ENCODE measurements at places on chromosomes 3 and 15.

DNA sequence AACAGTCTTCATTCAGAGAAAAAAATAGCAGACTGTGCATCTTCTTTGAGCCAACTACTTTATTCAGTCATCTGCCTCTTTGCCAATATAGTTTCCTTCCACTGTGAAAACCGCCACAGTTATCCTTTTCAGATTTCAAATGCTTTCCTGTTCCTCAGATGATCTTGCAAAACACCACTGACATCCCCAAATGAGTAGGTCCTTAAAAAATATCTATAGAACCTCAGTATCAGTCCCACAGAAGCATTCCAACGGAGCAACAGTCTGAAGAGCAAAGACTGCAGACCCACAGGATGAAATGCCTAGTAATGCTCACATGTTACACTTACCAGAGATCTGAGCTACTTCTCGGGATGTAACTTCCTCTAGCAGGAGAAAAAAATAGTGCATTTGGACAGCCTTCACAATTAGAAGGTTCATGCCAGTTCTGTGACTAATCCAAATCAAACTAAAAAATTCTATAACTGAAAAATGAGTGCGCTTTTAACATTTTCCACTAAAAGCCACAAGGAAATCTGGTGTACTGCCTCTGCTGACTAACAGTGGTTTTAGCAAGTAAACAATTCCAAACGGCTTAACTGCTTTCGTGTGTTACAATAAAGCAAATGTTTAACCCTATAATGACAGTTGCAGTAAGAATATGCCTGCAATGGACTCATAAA is at the start of gene ANKRD28:
ANKRD28 (minus strand) TSS at position 338 of the 662 bp plus-strand sequence. CDS start 1,458 bp downstream, outside the sequence.
- peak; percentile 90 for DNase-seq

DNA sequence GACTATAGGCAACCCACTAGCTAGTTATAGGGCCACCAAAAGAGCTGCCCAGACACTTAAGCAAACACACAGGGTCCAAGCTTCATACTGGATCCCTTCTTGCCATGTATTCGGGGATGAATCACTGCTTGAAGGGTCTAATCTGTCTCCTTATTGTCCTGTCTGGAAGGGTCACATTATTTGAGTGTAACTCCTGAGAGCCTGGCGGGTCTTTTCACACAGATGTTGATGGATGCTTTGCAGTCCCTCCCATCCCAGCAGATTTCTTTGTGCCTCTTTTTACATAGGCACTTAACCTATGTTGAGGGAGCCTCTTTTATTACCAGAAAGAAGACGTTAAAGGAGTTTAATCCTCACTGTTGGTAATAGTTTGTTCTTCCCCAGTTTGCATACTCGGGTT is 56.6 kb downstream of the BBX start:
- no peak for DNase-seq

- no peak for DNase-seq
Measured at GRCh38 chr15:94272251-94272898, 41.0 kb downstream of the MCTP2 start.

GRCh38 chr3:175029828-175030227 is 170.7 kb downstream of the NAALADL2 start:
- no peak for DNase-seq

DNA sequence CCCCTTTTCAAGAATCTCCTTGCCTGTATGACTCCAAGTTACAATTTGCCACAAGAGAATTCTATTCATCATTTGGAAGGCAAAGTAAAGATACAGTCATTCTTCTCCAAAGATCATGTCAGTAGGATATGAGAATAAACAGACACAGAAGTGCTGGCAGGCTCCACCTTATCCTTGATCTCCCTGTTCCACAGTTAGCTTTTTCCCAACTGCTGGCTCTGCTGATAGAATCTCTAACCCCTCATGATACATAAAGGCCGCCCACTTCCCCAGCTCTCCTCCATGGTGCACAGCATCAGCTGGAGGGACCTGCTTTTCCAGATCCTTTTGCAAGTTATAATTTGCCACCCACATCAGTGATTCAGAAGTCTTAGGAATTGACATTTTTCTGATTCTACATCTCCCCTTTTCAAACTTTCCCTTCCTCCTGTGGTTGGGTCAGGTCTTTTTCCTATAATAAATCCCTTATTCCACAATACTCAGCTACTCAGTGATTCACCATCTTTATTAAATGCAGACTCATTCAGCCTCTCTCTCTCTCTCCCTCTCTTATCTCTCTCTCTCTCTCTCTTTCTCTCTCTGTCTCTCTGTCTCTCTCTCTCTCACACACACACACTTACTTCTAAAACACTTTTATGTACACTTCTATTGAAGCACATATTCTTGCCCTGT is 465.4 kb downstream of the GBE1 start:
- no peak for DNase-seq

DNA sequence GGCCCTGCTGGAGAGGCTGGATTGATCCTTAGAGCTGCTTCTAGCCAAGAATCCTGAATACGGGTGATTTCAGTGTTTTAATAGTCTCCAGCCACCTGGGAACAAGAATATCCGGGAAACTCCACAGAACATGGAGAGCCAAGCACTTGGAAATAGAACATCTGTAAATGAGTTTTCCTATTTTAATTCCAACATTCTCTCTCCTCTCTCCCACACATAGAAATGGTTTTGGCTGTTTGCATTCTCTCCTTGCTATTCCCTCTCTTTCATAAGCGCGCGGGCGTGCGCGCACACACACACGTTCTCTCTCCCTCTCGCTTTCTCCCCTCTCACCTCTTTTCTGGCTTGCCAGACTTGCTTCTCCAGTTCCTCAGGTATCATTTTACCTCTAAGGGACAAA is 50.6 kb downstream of the GADL1 start:
- no peak for DNase-seq

DNA sequence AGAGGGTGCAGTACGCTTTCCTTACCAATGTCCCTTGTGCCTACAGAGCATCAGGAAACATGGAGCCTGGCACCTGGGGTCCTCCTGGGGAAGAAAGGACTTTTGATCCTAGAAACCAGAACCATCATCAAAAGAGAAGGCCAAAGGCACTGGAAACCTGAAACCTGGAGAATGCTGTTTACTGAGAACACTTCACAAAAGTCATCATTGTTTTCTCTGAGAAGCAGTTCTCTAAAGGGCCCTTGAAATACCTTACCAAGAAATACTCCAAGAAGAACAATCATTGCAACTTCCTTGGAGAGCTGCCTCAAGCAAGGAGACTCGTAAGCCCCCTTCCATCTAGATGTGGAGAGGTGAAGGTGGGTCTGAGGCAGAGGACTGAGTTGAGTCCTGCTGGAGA is 66.0 kb downstream of the TLE3 start:
- DNase-seq: no peak

- peak; percentile 39 for DNase-seq
Measured at GRCh38 chr3:94647131-94647530, 584.3 kb downstream of the NSUN3 start.

DNA sequence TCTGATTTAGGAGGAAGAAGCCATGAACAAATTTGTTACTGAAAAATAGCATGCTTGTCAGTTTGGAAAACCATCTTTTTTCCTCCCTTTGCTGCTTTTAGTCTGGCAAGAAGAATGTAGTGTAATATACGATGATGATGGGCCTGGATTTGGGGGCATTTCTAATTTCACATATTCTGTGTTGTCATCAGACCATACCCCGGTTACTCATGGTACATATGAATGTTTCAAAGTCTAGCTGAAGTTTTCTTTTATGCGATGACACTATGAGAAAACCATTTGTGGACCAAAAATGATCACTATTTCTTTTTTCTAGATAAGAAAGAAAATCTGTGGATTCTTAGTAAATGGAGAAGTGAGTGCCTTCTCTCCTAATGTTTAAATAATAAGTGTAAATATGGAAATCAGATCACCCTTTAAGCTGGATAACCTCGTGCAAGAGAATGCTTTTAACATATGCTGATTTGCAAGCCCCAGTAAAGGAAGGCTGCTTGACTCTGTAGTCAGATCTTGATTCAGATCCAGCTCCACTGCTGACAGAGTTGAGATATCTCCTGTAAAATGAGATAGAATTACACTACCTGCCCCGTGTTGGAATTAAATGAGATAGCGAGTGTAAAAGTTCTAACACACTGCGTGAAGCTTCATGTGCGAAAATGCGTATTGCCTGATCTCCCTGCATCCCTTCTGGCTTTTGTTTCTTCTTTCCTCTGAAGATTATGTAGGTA is 3.0 kb downstream of the MEF2A start:
- DNase-seq: peak; percentile 22

DNA sequence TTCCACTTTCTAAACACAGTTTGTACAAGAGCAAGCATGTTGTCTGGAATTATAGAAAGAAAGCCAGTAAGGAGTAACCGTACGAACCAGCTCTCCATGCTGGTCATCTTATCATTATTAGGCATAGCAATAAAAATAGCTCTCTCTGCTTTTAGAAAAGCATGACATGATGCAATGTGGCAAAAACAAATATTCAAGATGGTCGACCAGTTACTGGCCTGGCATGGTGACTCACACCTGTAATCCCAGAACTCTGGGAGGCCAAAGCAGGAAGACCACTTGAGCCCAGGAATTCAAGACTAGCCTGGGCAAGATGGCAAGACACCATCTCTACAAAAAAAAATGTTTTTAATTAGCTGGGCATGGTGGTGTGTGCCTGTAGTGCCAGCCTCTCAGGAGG is 2.6 kb upstream of the MAP4 start:
- DNase-seq: peak; percentile 60

GRCh38 chr15:70077188-70078147 is 20.2 kb downstream of the TLE3 start:
- no peak for DNase-seq

DNA sequence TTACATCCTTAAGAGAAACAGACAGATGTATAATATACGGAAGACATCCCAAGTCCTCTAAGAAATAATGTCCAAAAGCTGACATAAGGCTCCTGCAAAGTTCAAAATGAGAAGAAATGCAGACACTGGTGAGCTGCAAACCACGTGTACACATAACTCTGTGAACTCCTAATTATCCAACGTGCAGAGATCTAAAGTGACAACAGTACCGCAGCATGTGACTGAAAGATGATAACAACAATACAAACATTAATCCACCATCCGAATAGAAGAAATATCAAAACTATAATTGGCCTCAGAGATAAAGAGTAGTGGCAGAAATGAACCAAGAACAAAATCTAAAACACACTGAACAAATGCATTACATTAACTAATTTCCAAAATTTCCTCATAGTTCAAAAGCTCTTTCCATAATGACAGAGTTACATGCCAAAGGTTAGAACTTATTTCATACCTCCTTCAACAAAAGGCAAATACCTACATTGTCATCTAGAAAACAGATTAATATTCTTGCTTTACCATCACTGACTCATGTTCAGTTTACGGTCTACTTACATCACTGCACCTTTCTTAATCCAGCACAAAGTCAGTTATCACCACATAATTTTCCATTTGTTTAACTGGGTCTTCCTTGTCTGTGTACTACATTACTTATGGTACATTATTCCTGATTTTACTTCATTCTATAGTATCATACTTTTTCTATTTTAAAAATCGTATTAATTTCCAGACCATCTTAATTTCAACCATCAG is 2.2 kb downstream of the PDCD10 start:
- no peak for DNase-seq

DNA sequence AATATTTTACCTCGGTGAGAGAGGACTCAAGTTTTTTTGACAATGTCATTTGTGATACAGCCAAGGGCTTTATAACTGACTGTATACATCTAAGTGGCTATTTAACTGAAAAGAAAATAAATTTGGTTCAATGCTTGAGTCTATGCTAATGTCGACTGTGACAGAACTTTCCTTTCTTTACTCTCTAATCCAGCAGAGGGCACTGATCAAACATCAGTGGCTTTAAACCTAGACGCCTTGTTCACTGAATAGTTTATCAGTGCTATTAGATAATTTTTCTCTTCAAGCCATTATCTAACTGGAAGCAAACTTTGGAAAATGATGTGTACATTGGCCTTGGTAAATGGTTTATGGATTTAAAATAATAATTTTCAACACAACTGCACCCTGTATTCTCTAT is 285.1 kb downstream of the CHL1 start:
- DNase-seq: no peak

GRCh38 chr3:7015683-7016440 is 154.9 kb downstream of the GRM7 start:
- DNase-seq: peak; percentile 85

- peak; percentile 95 for DNase-seq
Measured at GRCh38 chr3:23567917-23568316, 237.8 kb upstream of the UBE2E1 start.

GRCh38 chr3:182937293-182938051 is 42.9 kb downstream of the DCUN1D1 start:
- no peak for DNase-seq

- peak; percentile 95 for DNase-seq
Measured at GRCh38 chr3:12708584-12709192, 44.8 kb upstream of the RAF1 start.

GRCh38 chr3:174931473-174932353 is 72.6 kb downstream of the NAALADL2 start:
- no peak for DNase-seq

DNA sequence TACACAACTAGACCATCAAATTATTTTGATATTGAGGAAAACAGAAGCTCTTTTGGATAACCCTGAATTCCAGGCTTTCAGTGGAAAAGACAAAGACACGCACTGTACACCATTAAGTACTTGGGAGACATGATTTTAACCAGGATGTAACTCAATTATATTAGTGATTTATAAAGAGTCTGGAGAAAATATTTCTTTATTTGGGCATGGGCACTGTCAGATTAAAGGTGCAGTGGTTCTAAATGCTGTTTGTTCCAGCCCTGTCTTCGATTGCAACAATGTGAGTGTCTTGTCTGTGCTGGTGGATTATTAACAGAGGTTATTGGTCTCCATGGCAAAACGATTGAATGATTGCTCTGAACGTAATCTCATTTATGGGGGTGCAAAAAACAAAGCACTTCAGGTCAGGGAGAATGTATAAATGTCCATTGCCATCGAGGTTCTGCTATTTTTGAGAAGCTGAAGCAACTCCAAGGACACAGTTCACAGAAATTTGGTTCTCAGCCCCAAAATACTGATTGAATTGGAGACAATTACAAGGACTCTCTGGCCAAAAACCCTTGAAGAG is at the start of gene TM4SF4:
TM4SF4 (plus strand) TSS at position 448 of the 568 bp plus-strand sequence. CDS start 181 bp downstream, outside the sequence.
- DNase-seq: no peak

GRCh38 chr3:194987571-194988494 is 283.1 kb downstream of the XXYLT1 start:
- no peak for DNase-seq

DNA sequence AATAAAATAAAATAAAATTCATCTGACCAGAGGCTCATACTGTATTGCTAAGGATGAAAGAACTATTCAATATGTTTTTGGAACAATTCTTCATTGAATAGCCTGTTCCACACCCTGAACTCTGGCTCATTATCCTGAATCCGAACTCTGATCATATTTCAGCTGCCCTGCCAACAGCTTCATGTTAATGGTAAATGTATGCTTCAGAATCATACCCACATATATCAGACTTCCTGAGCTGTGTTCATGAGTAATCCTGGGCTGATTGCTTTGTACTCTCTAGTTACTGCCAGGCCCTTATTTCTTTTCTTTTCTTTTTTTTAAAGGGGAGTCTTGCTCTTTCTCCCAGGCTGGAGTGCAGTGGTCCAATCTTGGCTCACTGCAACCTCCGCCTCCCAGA is 11.8 kb downstream of the INO80 start:
- DNase-seq: peak; percentile 38

GRCh38 chr3:182902236-182902635 is 78.1 kb downstream of the DCUN1D1 start:
- DNase-seq: no peak

- DNase-seq: no peak
Measured at GRCh38 chr15:55060836-55061235, 135.9 kb downstream of the RSL24D1 start.

All from astrocyte of the hippocampus (primary cell).